Spinal cord (tissue), 10 donors: ENCODE measurements at places on chromosomes 7 and 10. TPM values are rescaled to one million over a fixed set of nuclear protein-coding genes. Genes with fewer than 3 reads are reported as not detected.

HELLS gene
- 13.1 TPM for polyA plus RNA-seq

ZNF485 gene
- 4.0 TPM for polyA plus RNA-seq

CPED1 gene
- polyA plus RNA-seq: 6.9 TPM

SKIDA1 gene
- polyA plus RNA-seq: 4.5 TPM

HMX3 gene
- polyA plus RNA-seq: 0.59 TPM

CAV2 gene
- 17.2 TPM for polyA plus RNA-seq

HDAC9 gene
- polyA plus RNA-seq: 21.4 TPM
